Heart right ventricle (tissue), 16 donors: ENCODE measurements at places on chromosomes 5 and 9. TPM values are rescaled to one million over a fixed set of nuclear protein-coding genes. Genes with fewer than 3 reads are reported as not detected.

- DNase-seq = no peak
Measured at GRCh38 chr5:102867992-102868662, 113.0 kb downstream of the PAM start.

- no peak for DNase-seq
Measured at GRCh38 chr9:97441729-97442128, 29.8 kb downstream of the TDRD7 start.

The BHMT2 gene
- 19.6 TPM for total RNA-seq

GRCh38 chr5:80109646-80110478 lies 74.7 kb downstream of the THBS4 start:
- peak; percentile 79 for DNase-seq

The CDH10 gene
- not detected for total RNA-seq

- no peak for DNase-seq
Measured at GRCh38 chr5:39566891-39567290, 142.1 kb upstream of the DAB2 start.

The CDC20B gene
- not detected for total RNA-seq

DNA sequence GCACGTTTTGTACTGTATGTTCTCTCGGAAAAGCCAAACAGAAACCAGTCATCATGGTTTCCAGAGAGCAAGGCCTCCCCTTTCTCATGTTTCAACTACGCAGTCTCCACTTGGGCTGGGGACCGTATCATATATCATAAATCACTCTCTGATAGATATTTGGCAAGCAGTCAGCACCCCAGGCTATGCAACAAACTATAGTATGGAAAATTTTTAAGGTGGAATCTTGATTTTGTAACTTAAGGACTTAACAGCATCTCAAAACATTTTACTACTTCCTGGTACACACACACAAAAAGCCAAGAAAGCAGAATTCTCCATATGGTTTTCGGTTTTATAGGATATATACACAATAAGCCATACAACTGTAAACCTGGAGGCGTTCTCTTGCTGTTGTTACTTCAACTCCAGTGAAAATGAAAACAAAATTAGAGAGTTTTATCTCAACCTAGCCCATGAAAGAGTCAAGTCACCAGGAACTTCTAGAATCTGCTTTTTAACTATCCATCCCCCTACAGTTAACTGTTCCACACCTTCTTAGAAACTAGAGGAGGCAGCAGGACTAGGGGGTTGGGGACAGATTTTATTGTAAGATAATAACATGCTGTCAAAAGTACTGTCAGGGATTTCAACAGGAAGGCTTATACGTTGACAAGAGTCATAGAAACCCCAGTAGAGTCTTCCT lies 283.4 kb downstream of the NFIB start:
- DNase-seq = no peak

The BAAT gene
- not detected for total RNA-seq
